GM12891 (cell line): ENCODE measurements at places on chromosomes 11 and 22.

DNA sequence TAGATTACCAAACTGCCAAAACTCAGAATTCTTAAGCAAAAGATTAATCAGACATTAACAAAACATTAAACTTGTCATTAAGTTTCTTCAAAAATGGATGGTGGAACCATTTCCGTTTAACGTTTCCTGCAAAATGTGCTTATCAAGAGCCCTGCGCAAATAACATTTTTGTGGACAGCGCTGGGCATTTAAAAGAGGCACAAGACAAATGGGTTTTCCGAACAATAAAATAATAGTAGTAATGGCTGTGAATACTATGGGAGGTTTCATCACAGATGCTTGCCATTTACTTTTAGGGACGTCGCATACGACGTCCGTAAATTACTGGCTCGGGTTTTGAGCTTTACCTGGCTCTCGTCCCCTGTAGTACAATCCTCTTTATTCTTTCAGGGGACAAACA is 1.1 kb downstream of the NPAT start:
- DNase-seq: no peak

DNA sequence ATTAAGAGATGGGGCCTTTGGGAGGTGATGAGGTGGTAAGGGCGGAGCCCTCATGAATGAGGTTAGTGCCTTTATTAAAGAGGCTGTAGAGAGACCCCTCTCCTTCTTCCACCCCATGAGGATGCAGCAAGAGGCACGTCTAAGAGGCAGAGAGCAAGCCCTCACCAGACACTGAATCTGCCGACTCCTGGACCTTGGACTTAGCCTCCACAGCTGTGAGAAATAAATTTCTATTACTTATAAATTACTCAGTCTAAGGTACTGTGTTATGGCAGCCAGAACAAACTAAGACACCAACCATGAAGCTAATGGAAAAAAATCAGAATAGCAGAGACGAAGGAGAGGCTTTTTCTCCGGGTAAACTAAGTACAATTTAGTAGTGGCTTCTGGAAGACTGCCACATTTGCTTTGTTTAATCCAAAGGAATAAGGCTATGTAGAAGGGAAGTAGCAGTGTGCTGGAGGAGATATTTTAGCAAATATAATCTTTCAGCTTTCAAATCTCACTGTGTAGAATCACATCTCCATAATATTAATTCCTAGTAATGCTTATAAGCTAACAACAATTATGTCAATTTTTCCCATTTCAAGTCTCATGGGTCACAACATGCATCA is 12.3 kb upstream of the SIK2 start:
- DNase-seq: no peak

DNA sequence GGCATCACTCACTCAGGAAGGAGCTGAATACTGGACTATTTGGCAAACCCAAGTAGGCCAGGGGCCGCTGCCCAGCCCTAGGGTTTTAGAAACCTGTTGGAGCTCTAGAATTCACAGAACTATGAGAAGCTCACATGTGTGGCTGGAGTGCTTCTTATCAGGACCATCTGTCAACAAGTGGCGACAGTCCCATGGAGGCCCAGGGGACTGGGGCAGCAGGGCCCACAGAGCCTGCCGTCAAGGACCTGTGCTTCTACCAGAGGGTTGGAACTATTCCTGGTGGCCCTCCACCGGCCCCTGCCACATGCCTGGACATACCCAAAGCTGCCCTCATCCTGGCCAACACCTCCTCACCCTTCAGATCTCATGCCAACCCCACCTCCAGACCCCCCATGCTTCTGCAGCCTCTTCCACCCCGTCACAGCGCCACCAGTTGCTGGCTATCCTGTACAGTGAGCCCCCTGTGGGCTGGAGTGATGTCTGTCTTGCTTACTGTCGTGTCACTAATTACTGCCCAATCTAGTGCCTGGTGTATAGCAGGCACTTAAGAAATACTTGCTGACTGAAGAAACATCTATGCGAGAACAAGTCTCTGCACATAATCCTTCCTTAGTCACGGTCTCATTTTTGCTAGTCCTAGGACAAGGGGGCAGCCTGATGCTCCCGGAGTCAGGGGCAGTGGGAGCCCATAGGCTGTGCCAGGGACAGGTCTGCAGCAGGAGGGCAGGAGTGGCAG is 27.2 kb upstream of the RASL10A start:
- DNase-seq: no peak

DNA sequence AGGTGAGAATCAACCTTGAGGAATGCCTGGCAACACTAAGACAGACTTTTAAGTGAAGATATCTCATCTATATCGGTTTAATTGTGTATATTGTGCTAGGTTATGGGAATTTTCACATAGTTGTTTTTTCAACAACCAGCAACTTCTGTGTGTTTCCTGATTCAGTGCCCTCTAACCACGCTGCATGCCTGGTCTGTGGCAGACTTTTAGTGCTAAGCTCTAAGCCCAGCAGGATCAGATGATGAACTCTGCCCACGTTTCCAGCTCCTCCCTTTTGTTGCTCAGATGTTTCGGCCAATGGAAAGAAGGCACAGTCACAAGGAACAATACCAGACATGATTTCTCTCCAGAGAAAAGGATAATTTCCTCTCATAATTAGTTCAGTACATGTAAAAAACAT is 1.4 kb upstream of the VWA5A start:
- no peak for DNase-seq

DNA sequence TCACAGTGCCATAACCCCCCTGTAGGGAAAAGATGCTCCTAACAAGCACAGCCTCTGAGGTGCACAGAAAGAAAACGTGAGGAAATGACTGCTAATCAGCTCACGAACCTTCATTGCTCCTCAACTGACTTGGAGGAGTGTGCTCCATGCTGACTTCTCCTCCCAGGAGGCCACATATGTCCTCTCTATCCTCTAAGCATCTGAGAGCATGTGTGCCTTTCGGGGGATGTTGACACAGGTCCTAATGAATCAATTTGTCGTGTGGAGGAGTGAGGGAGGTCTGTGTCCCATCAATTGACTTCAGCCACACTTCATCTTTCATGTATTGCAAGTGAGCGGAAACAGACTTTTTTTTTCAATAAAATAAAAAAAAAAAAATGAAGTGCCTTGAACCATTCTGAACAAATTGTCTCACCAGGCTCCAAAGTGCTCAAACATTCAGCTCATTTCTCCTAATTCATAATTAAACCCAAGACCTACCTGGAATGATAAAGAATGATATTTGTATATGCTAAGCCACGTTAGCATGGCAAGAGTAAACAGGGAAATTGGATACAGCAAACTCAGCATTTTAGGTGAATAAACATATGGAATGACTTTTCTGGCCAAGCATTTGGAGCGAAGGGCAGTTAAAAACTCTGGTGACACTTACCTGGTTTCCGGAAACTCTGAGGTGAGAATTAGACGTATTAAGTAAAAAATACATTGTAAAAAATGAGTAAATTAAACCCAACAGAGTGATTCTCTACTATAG is 317.6 kb upstream of the FAT3 start:
- no peak for DNase-seq

- no peak for DNase-seq
These were observed 33.3 kb upstream of the GLYAT start for GRCh38 chr11:58765078-58765477.

DNA sequence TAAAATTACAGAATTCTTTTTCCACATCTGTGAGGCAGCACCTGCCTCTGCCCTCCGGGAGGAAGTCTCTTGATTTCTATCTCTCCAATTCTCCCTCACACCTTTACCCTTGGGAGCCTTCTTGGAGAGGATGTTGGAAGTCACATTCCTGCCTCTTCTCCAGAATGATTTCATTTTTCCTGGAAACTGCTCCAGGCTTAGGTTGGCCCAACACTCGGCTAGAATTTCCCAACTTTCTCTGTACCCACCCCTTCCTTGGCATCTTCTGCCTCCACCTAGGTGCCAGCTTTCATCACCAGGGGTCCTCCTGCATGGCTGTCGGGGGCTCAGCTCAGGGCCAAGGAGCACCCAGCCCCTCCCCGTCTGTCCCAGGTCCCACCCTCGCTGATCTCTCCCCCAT is 43.2 kb downstream of the SLCO2B1 start:
- no peak for DNase-seq

- DNase-seq: no peak
These were observed 15.0 kb upstream of the WT1 start for GRCh38 chr11:32450372-32450771.

DNA sequence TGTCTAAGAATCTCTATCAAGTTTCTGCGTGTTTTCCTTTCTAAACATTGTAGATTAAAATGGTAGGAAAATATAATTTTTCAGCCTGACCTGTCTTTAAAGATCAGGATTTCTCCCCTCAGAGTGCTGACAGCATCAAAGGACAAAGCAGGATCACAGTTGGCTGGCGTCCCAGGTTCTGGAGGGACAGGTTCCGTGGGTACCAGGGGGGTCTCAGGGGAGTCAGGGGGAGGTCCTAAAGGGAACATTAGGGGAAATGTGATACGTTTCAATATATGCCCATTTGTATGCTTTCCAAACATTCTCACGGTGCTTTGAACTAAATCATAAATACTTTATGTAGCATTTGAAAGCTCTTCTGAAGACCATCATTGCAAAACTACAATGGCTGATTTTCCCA is 3.4 kb downstream of the MMP3 start:
- no peak for DNase-seq

- DNase-seq: no peak
These were observed 728 bp downstream of the MMP27 start for GRCh38 chr11:102704841-102705240.

- DNase-seq: no peak
These were observed 31.8 kb upstream of the CELSR1 start for GRCh38 chr22:46569055-46569847.

DNA sequence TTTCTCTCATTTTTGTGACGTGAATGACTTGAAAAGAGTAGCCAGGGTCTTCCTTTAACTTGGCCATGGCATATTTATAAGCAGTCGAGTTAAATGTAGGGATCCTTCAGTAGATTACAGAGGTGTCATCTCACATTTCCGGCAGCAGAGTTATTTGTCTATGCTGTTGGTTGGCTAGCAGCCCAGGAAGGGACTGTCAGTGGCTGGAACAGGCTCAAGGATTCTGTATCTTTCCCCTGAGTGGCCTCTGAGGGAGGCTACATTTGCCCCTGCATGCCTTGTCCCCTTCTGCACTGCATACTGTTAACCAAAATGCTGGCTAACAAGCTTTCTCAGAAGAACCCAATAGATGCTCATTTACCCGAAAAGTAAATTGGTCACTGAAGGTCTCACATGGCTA is 187.6 kb downstream of the PGR start:
- DNase-seq: no peak

- no peak for DNase-seq
These were observed 26.7 kb downstream of the FLI1 start for GRCh38 chr11:128720522-128720985.

- peak; percentile 3 for DNase-seq
These were observed 565.4 kb downstream of the ETS1 start for GRCh38 chr11:128022007-128022368.

DNA sequence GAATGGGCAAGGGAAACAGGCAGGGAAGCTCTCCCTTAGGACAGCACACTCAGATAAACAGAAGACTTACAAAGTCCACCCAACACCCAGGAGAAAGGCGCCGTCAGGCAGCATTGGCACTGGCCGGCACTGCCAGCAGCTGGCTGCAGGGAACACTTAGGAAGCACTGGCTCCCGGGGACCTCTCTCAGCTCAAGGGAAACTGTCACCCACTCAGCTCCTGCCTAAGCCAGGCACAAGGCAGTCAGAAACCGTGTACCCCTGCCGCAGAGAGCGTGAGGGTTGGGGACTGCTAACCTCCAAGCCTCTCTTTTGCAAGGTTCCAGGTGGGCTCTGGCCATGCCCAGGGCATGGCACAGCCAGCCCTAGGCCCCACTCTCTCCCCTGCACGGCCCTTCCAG is 64.7 kb downstream of the DGCR2 start:
- DNase-seq: no peak

DNA sequence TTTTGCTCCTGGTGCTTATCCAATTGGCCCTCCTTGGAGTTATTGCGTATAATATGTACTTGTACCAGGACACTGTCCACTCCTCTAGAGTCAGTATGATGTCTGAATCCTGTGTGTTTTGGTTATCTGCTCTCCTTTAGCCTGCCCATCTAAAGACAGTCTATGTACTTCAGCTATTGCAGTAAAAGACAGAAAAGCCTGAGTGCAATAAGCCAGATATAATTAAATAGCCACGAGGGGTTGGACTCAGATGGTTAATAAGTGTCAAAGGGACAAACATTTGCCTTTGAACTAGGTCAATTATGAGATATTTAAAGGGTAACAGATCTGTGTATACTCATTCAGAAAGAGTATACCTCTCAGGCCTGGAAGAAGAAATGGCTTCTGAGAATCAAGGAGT is 406.7 kb downstream of the LUZP2 start:
- no peak for DNase-seq

- no peak for DNase-seq
These were observed 11.0 kb downstream of the MN1 start for GRCh38 chr22:27790376-27791158.

DNA sequence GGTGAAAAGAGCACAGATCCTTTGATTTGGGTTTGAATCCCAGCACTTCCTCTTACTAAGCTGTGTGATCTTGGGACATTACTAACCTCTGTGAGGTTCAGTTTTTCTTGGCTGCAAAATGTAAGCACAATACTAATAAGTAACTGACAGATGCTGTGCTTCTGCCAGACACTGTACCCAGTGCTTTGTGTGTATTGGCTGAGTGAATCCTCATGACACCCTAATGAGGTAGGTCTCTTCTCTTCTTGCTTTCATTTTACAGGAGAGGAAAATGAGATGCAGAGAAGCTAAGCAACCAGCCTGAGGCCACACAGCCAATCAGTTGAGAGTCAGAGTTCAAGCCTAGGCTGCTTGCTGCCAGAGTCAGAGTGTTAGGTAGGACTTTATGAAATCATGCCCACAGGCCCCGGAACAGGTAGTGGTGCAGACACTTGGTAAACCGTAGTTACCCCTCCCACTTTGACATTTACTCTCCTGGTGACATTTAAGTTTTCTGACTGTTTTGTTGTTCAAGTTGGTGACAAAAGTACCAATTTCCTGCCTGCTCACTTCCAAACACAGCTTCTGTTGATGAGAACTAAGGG is 21.2 kb downstream of the PTPRJ start:
- no peak for DNase-seq

- DNase-seq: no peak
These were observed 25.2 kb upstream of the PLET1 start for GRCh38 chr11:112285841-112286311.

GRCh38 chr22:23263651-23264555 is 83.6 kb downstream of the BCR start:
- no peak for DNase-seq

- no peak for DNase-seq
These were observed 12.0 kb upstream of the PHLDA2 start for GRCh38 chr11:2940921-2941821.

- no peak for DNase-seq
These were observed 1057.2 kb downstream of the NTM start for GRCh38 chr11:132427611-132428010.

DNA sequence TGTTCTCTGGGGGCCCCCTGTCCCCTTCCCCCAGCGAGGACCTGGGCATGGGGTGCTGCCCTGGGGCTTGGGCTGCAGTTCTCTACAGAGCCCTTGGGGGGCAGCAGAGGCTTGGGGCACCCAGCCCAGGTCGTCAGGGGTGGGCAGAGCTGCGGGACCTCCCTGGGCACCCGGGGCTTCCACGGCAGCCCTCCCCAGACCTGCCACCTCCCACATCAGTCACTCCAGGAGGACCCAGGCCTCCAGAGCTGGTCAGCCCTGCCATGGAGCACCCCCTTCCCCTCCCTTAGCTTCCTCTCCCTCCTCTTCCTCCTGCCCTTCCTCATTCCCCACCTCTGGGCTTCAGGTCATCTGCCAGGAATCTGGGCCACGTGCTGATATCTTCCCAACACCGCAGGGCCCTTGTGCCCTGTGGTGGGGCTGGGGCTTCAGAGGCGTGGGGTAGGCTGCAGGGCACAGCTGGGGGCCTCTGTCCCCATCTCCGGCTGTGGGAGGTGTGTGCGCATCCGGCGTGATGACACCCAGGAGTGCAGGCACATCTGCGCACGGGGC is 5.8 kb downstream of the TSPAN4 start:
- DNase-seq: peak; percentile 94
